Stimulated activated CD4-positive, alpha-beta T cell treated with anti-CD3 and anti-CD28 coated beads, Interleukin-1b, Interleukin-23, amount 100 ng/mL, for 48 hours (primary cell): ENCODE measurements at places on chromosomes 12 and 14.

DNA sequence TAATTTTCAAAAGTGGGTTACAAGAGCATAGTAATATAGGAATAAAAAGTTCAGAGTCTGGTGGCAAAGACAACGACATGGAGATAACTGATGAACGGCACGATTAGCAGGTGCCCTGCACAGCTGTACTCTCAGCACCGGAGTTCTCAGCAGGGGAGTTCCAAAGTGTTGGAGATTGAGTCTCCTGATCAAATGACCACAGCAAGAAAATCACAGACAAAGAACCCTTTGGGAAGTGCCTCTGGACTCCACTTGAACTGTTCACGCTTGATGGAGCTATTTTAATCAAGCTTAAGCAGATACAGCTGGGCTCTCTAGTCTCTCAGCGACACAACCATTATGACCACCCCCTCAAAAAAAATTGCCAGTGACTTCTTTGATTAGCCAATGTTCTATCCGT is 153.1 kb downstream of the ALG10B start:
- DNase-seq: no peak

DNA sequence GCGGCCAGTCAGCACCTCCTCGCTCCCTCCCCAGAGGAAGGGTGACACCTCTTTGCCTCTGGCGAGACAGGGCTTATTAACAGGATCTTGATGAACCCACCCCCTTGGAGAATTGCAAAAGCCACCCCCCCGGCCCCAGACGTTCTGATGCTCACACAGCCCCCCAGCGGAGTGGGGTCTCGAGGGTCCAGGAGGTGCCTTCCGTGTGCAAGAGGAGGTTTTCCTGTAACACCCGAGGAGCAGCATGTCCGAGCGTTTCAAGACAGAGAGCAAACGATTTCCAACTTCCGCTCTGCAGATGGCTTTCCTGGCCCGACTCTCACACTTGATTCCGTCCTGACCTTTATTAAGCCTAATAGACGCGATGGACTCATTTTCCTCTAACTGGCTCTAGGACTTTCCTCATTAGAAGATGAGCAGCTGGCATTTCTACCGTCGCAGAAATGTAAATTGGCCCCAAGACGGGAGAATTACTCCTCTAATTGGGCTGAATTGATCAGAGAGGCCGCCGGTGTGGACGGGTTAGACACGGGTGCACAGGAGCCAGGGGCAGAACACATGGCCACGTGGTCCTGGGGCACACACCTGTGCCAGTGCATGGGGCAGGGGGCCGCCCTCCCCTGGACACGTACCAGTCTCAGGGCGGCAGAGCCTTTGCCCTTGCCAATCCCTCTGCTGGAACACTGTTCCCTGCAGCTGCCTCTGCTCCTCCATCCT is 84.4 kb downstream of the NOC4L start:
- DNase-seq: no peak

- no peak for DNase-seq
Measured at GRCh38 chr12:110339184-110339952, 58.3 kb downstream of the ATP2A2 start.

DNA sequence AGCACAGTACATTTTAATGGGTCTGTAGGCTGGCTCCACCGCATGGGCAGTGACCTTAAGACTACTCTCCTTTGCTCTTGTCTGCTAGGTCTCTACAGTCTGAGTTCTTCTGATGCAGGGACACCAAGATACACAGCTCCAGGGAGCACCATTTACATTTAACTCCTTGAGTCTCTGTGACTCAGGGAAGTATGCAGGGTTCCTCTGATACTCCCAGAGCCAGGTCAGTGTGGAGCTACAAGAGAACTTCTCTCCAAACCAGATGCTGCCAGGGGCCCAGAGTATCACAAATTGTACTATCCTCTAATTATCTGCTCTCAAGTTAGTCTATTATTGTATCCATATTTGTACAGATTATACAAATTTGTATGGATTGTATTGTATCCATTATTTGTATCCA is 15.2 kb downstream of the ZFP36L1 start:
- no peak for DNase-seq

DNA sequence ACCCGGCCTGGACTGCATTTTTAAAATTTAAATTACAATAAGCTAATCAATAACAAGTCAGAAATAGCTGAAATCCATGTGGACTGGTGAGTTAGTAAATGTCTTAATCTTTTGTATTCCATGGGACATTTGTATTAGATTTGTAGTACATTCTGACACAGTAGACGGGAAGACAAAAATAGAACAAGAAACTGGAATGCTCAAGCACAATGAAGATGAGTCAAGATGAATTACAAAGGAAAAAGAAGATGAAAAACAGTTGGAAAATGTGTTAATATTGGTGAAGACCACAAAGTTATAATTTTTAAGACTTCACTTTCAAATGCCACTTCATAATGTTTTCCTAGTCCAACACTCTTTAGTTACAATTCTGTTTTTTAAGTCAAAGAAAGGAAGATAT is 97.8 kb upstream of the FERMT2 start:
- DNase-seq: no peak

DNA sequence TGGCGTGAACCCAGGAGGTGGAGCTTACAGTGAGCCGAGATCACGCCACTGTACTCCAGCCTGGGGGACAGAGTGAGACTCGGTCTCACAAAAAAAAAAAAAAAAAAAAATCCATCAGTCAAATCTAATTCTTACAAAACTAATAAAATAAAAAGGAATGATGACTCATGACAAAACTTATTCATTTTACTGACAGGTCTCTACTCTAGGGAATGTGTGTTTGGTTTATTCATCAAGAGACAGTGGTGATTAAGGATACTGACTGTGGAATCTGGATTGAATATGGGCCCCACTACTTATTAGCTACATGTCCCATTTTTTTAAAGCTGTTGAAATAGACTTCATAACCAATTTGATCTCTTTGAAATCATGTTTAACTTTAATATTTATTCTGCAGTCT is 29.3 kb upstream of the GAS2L3 start:
- no peak for DNase-seq

DNA sequence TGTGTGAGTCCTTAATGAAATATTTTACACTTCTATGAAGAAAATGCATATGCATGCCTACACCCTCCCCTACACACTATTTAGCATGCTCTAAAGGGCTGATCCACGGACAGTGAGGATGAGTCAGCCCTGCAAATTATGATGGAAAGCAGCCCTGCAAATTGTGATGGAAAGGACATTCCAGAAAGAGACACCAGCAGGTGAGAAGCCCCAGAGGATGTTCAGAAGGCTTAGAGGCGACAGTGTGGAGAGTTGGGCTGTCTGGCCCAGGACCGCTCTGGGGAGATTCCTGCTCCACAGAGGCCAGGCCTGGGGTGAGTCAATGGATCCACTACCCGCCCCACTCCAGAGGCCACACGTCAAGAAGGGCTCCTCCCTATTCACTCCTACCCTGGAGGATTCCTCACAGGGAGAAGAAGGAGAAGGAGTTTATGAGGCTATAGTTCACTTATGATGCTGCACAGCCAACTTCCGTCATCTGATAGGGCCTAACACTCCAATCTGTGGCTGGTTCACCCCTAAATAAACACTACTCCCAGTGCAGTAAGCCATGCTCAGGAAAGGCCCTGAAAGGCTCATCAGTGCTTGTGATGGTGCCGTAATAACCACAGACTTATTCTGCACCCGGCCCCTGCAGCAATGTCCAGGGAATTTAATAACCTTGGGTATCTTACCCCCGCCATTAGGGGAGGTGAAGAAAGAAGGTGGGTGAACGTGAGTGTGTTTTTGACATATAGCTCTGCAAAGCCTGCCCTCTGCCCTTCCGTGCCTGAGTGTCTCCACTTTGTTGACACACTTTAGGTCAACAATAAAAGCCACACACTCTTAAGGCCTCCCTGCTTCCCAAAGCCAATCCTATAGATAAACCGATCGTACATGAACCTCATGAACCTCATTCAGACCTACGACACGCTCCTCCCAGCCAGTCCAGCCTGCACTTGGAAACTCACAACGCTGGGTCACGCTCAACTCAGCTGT is 46.4 kb downstream of the CLMN start:
- DNase-seq: no peak

GRCh38 chr14:50058113-50058512 is 58.3 kb downstream of the VCPKMT start:
- no peak for DNase-seq

- DNase-seq: no peak
Measured at GRCh38 chr12:29899212-29899931, 115.6 kb upstream of the TMTC1 start.

DNA sequence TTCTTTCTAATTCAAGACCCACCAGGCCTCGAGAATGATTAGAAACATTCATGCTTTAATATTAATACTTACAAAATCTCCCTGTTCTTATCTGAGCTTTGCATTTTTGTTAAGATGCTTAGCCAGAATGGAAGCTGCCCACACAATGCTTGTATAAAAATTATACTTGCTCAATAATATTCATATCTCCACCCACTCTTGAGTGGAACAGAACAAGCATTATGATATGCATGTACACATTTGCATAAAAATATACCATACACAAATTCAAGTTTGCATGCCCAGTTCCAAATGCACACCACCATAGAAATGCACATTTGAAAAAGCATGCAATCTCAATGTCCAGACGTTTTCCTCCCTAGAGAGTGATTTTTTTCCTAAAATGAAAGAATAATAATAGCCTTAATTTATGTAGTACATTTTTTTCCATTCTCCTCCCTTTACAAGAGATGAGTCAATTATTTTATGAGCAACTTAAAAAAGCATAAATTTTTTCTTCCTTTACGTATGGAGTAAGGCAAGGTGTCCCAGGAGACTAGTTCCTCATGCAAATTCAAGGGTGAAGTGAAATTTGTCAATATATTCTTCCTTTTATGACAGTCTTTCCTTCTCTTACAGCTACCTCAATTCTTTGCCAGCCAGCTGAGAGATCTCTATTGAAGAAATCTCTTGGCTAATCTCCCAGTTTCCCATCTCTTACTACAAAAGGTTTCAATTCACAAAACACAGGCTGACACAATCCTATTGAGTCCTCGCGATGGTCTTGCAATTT is 313.1 kb upstream of the GARIN6 start:
- no peak for DNase-seq

- no peak for DNase-seq
Measured at GRCh38 chr14:81276073-81277069, 55.6 kb upstream of the GTF2A1 start.

DNA sequence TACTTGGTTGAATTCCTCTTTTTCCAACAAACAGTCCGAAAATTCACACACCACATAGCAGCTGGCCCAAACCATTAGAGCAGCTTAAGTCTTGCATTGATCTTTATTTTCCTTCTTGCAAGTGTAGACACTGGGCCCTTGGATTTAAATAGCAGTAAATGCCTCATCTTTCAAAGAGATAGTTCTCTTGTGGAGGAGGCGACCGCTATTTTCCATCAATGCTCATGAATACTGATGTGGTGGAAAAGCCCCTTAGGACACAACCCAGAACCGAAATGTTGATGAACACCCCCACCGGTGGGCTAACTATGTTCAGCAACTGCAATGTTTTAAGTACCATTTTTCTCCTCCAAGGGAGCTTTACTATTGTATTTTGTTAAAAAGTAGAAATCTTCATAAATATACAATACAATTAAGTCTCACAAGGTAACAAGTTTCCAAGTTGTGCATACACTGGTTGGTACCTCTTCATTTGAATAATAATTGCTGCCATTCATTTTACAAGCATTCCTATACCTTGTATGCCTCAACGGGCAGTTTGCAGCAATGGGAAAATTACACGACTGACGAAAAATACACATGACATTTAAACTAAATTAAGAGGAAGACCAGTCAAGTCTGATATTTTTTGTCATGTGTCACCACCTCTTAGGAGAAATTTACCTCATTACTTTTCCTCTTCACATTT is 18.0 kb downstream of the NIN start:
- DNase-seq: no peak

DNA sequence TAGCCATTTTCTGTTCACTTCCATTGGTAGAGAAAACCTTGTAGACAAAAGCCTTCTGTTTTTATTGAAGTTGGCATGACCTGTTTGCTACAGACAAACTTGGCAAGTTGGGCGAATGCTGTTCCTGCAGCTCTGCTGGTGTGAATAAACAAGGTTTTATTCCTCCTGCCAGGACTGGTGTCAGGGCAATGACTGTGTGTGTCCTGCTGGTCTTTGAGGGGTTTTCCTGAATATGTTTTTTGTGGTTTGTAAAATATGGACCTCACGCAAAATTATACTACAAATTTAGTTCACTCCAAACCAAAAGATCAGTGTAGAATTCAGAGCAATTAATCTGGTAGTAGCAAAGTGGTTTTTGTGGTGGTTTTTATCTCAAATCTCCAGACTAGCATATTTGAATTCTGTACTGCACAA is 140.8 kb downstream of the ERC1 start:
- DNase-seq: no peak

GRCh38 chr12:38386205-38386985 is 69.8 kb downstream of the ALG10B start:
- no peak for DNase-seq

DNA sequence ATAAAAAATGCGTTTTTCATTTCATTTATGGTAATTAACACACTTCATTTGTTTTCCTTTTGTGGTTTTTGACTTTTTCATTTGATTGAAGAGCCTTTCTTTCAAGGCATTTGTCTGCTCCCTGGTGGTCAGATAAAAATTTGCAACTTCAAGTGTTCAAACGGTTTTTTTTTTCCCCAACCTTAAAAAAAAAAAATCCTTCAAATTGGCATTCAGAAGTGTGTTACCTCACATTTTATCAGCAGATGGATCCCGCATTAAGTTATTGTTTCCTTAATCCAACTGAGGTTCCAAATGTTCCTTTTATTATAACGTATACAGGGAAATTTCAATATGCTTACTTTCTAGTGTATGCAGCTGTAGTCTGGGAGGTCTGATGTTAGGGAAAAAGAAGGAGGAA is 47.2 kb downstream of the MYF5 start:
- no peak for DNase-seq

DNA sequence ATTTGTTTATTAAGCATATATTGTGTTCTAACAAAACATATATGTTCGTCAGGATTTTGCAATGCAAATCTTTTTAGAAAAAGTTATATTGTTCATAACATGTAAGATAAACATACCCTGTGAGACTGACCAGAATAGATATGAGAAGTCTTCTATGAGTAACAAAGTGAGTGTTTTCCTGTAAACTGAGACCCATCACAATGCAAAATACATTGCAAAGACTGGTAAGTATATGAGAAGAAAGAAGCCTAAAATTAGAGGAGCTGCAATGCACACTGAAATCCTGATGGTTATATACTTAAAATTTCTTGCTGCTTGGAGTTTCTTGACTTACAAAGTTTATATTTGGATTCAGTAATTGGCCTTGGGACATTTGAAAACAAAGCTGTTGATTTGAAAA is 6.0 kb downstream of the HMGA2 start:
- DNase-seq: no peak

DNA sequence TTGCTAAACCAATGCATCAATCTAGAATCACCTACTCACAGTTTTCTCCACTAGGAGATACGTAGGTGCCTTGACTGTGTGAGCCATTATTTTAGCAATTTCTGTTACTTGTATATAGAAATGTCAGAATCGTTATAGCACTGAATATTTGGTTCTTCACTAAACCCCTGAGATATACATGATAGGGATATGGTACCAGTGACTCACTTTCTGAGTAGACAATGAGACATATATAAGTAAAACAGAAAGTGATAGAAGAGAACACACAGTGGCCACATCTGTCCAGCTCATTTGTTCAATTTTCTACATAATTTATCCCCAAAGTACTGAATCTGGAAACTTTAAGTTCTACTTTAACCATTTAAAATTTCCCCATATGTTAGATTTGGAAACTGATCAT is 1505.5 kb upstream of the TMEM132C start:
- no peak for DNase-seq

GRCh38 chr14:89906000-89906399 is 48.5 kb downstream of the EFCAB11 start:
- no peak for DNase-seq
